CD4-positive, alpha-beta memory T cell (primary cell): ENCODE measurements at places on chromosomes 13 and 19.

GRCh38 chr19:37309834-37310575, 60.9 kb upstream of the ZNF527 start:
- no peak overlapping the region for H3K27ac ChIP-seq
- no peak overlapping the region for H3K4me3 ChIP-seq

- peak overlapping the region; percentile 92 for H3K4me3 ChIP-seq
- H3K27me3 ChIP-seq: no peaks in the 10 kb centered on the region
- peaks cover 45% of the 10 kb centered on the region for H3K4me1 ChIP-seq
- DNase-seq: no peak
- H3K36me3 ChIP-seq: peaks cover 32% of the 10 kb centered on the region
Observed at GRCh38 chr19:18919900-18920214, 342 bp downstream of the DDX49 start.

DNA sequence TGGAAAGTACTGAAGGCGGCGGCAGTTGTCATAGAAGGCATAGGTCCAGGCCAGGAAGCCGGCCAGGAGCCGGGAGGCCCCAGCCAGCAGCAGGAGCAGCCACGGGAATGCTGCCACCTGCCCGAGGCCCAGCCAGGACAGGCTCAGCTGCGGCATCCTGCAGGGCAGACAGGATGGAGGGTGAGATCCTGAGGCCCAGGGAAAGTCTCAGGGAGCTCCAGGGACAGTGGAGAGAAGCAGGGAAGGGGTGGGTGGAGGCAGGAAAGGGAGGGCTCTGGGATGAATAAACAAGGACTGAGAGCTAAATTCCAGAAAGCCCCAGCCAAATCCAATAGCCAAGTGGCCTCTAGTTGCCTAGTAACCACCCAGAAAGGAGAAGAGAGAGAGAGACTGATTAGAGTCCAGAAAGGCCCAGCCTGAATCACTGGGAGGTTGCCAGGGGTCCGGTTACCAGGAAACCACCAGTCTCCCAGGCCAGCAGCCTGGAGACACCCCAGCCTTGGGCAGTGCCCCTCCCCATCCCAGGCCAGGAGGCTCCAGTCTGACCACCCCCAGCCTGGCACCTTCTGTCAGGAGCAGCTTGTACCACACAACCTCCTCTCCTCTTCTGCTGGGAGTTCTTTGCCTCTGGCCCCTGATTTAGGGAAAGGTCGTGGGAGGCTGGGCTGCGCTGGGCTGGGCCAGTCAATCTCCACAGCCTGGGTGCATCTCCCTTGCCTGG, 7.5 kb upstream of the OR10H5 start:
- no peak overlapping the region for H3K27ac ChIP-seq
- H3K4me1 ChIP-seq: no peaks in the 10 kb centered on the region

DNA sequence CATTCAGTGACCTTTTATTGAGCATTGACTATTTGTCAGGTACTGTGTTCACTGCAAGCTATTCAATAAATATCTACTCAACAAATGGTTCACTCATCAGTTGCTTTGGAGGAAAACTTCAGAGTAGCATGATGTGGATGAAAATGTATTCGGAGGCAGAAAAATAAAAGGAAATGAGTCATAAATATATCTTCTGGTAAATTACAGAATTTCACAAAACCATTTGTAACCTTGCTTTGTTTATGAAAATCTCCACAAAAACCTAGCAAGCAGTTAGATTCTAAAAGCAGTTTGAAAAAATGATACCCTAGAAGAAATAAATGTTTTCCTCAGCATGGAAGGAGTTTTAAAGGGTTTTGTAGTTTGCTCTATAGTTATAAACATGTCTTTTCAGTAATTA, 399.6 kb downstream of the LMO7 start:
- H3K27me3 ChIP-seq: no peaks in the 10 kb centered on the region
- no peak overlapping the region for H3K27ac ChIP-seq
- no peak overlapping the region for H3K4me3 ChIP-seq
- no peaks in the 10 kb centered on the region for H3K36me3 ChIP-seq
- no peak for DNase-seq

GRCh38 chr13:30529085-30529834, 63.5 kb upstream of the HMGB1 start:
- no peaks in the 10 kb centered on the region for H3K4me1 ChIP-seq
- H3K27ac ChIP-seq: no peak overlapping the region
- H3K36me3 ChIP-seq: no peaks in the 10 kb centered on the region
- no peak overlapping the region for H3K4me3 ChIP-seq
- DNase-seq: no peak
- no peaks in the 10 kb centered on the region for H3K27me3 ChIP-seq

DNA sequence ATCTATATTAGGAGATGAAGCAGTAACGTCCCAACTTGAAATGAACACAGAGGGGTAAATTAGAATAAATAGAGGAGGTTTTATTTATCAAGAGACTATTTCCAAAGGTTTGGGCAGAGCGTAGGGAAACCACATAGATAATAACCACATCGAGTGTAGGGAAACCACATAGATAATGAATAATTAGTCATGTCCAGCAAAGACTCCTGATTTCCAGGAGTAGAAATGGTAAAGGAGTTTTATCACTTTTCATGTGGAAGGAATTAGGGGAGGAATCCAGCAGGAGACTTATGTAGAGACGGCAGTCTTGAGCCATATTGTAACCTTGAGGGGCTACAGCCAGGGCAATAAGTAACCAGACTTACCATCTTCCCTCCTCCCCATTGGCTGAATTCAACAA, 136.3 kb upstream of the CSNK1A1L start:
- H3K27me3 ChIP-seq: no peaks in the 10 kb centered on the region
- no peaks in the 10 kb centered on the region for H3K4me1 ChIP-seq
- no peak overlapping the region for H3K27ac ChIP-seq
- H3K36me3 ChIP-seq: no peaks in the 10 kb centered on the region

- H3K27me3 ChIP-seq: no peaks in the 10 kb centered on the region
- H3K36me3 ChIP-seq: no peaks in the 10 kb centered on the region
- H3K27ac ChIP-seq: no peak overlapping the region
Observed at GRCh38 chr13:85436029-85436428, 363.2 kb downstream of the SLITRK6 start.

- no peaks in the 10 kb centered on the region for H3K27me3 ChIP-seq
- H3K4me3 ChIP-seq: no peak overlapping the region
- no peak overlapping the region for H3K27ac ChIP-seq
- H3K4me1 ChIP-seq: no peaks in the 10 kb centered on the region
Observed at GRCh38 chr13:101408154-101408553, 8.2 kb downstream of the NALCN start.

DNA sequence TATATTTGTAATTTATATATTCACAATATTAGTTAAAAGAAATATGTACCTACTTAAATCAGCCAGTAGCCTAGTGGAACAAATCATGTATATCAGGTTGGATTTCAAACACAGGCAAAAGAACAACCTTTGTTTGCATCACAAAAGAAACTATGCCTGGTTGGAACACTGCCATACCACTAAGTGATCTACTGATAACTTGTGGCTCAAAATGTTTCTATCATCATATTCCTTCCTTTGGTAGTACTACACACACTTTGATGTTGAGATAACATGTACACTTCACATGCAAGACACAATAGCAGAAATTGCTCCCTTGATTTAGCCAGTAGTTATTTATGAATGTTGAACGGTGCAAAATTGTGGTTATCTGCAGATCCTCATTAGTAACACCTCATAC, 146.0 kb upstream of the GPC6 start:
- no peak overlapping the region for H3K27ac ChIP-seq
- DNase-seq: no peak
- no peak overlapping the region for H3K4me3 ChIP-seq
- no peaks in the 10 kb centered on the region for H3K36me3 ChIP-seq
- no peaks in the 10 kb centered on the region for H3K27me3 ChIP-seq

DNA sequence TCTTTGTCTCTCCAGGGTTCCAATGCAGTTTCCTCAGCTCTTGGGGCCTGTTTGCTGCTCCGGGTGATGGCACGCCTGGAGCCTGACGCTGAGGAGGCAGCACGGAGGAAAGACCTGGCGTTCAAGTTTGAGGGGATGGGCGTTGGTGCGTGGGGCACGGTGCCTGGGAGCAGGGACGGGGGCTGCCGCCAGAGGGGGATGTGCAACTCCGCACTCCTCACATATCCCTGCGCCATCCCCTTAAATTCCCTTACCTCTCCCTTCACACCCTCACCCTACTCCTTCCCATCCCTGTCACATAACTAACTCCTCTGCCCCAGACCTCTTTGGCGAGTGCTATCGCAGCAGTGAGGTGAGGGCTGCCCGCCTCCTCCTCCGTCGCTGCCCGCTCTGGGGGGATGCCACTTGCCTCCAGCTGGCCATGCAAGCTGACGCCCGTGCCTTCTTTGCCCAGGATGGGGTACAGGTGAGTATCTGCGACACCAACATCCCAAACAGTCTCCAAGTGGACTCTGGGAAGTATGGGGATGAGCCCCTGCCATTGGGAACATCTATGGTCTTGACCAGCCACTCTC, 31.1 kb downstream of the TRPM4 start:
- H3K27me3 ChIP-seq: no peaks in the 10 kb centered on the region
- H3K27ac ChIP-seq: no peak overlapping the region
- DNase-seq: no peak
- no peaks in the 10 kb centered on the region for H3K36me3 ChIP-seq
